ENCODE measurements at places on chromosomes 3 and 15.

DNA sequence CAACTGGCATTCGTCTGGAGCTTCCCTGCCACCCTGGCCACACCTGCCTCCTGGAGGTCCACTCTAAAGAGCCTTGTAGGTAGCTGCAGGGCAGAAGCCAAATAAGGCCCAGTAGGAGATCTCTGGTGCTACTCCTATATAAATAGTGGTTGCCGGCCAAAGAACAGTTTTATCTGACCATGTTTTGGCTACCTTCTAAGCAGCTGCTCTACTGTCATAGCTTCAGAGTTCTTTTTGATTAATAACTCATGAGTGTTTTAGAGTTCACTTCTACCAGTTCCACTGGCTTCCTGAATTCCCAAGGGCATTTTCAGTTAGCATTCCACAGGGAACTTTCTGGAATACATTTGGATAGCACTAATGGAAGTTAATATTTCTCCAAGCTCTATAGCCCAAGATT lies 154.6 kb downstream of the B3GALNT1 start:
- DNase-seq = no peak

DNA sequence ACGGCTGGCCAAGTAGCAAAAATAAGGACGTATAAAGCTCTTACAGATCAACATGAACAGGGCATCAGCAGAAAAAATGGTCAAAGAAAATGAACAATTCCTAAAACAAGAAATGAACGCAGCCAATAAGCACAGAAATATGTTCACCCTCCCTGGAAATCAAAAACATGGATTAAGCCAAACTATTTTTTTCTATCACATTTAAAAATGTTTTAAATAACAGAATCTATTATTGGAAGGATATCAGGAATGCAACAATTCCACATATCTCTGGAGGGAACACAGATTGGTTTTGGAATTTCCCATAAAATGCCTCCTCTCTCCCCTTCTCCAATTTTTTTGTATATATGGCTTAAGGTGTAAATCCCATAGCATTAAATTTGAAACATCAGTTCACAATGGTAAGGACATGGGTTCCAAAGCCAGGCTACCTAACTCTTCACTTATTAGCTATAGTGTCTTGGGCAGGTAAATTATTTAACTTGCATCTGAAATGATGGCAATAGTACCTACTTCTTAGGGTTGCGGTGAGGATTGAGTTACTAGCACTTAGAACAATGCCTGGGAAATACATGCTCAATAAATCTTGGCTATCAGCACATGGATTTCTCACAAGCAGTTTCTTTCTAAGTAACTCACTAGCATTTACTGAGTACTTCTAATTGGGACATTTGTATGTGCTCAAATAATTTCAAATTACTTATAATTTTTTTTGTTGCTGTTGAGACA lies 10.1 kb downstream of the UACA start:
- no peak for DNase-seq

DNA sequence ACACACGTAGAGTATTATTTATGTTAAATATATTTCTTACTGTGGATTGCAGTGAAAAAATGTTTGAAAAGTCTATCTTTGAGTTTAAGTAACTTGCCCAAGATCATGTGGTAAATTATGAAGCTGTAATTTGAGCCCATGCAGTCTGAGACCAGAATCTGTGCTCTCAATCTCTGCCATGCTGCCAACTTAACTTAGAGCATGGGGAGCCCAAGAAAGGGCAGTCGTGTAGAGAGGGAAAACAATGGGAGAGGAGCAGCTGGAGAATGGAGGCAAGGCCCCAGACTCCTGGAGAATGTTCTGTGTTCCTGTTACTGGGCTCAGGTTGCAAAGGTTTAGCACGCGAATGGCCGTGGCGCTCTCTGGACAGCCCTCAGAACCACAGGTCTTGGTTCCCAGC lies 311.6 kb upstream of the RASGRP1 start:
- no peak for DNase-seq

DNA sequence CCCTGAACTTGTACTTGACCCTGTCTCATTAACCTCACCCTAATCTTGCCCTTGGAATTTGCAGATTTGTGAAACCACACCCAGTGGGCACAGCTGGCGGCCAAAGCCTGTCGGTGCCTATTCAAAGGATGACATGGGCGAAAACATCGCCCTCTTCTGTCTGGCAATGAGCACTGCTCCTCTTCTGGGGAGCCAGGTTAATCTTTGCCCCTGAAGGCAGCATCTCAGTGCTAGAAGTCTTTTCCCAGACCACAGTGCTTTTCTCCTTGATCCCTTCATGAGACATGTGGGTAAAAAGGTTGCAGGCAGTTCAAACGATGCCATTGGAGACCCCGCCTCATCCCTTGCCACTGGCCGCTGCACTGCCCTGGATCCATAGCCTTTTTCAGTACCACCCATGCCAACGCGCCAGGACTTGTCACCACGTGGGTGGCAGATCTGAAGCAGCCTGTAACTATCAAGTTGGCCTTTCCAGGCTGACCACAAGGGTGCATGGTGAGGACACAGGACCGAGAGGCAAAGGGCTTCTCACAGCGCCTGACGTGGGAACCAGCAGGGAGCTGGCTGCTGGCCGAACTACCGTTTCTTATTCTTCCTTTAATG lies 6.5 kb upstream of the DNASE1L3 start:
- DNase-seq = peak; percentile 15

GRCh38 chr3:49121132-49121736 lies 611 bp upstream of the USP19 start:
- no peak for DNase-seq

- DNase-seq = no peak
Measured at GRCh38 chr3:141388823-141389621, 20.7 kb downstream of the ZBTB38 start.

- no peak for DNase-seq
Measured at GRCh38 chr3:178645503-178645902, 109.3 kb downstream of the KCNMB2 start.

All from stimulated activated CD8-positive, alpha-beta memory T cell treated with anti-CD3 and anti-CD28 coated beads, Interleukin-15, amount 100 ng/mL, for 4 hours (primary cell).